EH (cell line): ENCODE measurements at places on chromosomes 16 and 17.

DNA sequence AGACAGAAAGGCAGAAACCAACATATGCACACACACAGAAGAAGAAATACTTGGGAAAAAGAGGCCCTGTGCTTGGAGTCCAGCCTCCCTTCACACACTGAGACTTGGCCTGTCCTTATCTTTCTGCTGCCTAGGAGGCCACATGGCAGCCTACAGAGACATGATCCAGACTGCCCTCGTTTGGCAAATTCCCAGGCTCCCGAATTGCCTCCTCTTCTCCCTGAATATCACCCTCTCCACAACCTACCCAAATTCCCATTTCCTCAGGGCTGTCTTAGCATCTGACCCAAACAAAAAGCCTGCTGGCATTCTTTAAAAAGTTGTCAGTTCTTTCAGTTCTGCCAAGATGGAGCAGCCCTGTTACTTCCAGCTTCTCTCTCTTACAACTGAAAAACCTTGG, 59.8 kb downstream of the DNAH17 start:
- no peak for DNase-seq

DNA sequence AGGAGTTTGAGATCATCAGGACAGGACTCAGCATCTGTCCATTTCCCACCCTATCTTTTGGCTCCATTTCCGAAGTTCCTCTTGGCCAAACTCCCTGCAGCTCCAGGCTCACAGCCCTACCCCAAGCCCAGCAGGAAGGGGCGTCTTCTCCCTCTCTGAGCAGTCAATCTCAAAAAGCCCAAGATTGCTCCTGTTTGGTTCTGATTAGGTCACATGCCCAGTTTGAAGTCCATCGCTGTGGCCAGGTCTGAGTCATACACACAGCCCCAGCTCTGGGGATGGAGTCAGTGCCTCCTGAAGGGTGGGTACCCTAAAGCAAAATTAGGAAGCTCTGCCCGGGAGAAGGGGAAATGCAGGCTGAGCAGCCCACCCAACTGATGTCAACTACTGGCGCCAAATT, 23.9 kb downstream of the SNX20 start:
- DNase-seq = no peak

- DNase-seq = no peak
Measured at GRCh38 chr17:39054111-39054645, 87.0 kb upstream of the FBXO47 start.

DNA sequence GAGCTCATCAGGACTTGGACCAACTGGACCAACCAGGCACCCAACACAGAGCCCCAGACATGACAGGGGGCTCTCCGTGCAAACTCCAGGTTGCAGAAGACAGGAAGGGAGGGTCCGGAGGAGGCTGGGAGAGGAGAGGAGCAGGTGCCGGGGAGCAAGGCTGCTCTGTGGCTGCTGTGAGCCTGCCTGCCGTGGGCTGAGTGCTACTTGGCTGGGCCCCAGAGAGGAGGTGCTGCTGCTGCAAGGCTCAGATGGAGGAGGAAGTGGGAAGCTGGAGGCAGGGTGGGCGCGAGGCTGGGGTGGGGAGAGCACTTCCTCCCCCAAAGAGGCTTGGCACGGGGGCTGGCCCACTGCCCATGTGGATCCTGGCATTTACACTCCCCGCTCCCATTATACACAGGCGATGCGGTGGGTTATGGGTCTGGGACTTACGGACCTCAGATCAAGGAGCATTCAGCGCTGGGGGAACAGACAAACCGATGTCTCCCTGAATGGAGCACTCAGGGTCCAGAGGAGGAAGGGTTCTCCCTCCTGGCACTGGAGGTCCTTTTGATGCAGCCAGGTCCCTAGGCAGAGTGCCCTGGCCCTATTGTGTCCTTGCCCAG, 15.9 kb downstream of the EPOP start:
- DNase-seq = no peak

GRCh38 chr16:35150805-35151312, 1691.4 kb downstream of the TP53TG3F start:
- DNase-seq = no peak

GRCh38 chr17:21296097-21297025, 11.8 kb downstream of the MAP2K3 start:
- no peak for DNase-seq

- no peak for DNase-seq
Measured at GRCh38 chr17:57624386-57624785, 120.7 kb downstream of the CCDC182 start.

- no peak for DNase-seq
Measured at GRCh38 chr17:35377706-35378105, 4.3 kb upstream of the SLFN11 start.

DNA sequence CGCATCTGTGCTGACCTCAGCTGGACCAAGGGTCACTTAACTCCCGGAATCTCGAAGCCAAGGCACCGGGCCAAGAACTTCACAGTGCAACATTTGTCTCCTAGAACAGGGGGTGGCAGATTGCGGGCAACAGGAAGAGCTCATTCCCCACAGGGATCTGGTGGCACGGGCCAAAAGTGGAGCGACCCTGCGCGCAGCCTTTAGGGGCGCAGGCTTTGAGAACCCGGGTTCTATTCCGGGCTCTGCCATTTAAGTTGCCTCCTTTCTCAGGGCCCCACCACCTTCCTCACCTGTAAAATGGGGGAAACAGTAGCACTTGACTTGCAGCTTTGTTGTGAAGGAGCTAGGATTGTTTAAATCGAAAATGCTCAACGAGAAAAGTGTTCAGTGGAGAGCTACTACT, 651 bp downstream of the SHMT1 start:
- peak; percentile 24 for DNase-seq

- no peak for DNase-seq
Measured at GRCh38 chr16:70758786-70759185, 42.2 kb downstream of the VAC14 start.

- DNase-seq = peak; percentile 28
Measured at GRCh38 chr17:67289181-67289876, 44.3 kb upstream of the HELZ start.

GRCh38 chr16:72203401-72203800, 31.4 kb upstream of the PMFBP1 start:
- DNase-seq = peak; percentile 60

GRCh38 chr17:50289991-50290702, 15.9 kb downstream of the TMEM92 start:
- peak; percentile 100 for DNase-seq
